ENCODE measurements at places on chromosomes 13 and 19.

DNA sequence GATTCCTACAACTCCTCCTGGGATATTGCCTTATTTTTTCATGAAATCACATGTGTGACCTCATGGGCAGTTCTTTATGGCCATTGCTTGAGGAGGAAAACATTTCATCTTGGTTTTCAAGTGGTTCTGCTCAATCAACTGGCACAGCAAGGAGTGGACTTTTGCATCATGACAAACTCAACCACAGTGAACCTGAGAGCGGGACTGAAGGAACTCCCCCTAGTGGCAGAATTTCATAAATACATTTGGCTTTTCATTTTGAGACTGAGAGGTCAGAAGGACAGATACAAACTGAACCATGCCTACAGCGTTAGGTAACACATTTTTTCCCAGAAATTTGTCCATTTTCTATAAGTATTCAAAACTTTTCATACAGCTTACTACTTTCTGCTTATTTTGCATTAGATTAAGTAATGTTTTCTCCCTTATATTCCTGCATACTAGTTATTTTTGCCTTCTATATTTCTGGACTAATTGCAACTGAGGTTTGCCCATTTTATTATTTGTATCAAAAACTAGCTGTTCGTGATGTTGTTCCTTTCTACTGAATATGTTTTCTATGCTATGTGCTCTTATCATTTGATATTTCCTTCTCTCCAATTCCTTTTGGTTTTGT lies 13.4 kb upstream of the SIGLEC12 start:
- no peak for DNase-seq

- DNase-seq = no peak
Observed at GRCh38 chr19:7868326-7868670, 5.9 kb downstream of the PRR36 start.

- DNase-seq = no peak
Observed at GRCh38 chr19:55687281-55688201, 12.5 kb downstream of the EPN1 start.

DNA sequence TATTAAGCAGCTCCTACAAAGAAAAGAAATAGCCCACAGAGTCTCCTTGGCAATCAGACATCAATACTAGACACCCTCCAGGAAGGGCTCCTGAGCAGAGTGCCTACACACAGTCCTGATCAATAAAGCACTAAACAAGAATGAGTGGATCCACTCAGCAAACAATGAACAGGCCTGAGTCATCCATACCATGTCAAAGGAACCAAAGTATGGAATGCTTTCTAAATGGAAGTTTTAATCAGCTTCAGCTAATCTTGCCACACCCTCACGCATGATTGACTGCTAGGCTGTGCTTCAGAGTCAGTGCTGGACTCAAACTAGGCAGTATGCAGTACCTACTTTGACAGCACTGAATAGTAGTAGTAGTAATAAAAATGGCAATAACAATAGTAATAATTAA lies 392.7 kb upstream of the HTR2A start:
- DNase-seq = no peak

GRCh38 chr19:41018736-41019290 lies 27.7 kb downstream of the CYP2B6 start:
- DNase-seq = no peak

DNA sequence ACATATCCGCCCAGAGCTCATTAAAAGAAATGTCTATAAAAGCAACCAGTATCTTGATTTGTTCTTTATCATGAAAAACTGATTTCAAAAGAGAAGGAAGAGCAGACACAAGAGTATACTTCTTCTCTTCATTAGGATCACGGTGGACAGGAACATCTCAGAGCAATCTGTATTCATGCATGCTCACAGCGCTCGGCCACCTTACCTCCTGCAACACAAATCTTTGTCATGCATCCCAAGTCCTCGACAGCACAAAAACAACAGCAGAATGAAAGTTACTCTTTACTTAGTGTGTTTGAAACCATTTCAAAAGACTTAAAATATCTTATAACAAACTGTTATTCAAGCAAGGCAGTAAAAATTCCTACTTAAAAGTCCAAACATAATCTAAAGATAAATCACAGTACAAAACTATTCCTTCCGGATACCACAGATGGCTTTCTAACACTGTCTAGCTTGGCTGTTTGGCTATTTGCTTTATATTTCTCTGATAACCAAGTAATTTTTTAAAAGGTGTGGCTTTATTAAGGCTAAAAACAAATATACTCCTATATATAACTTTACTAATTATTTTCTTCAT lies 174.5 kb downstream of the TBC1D4 start:
- DNase-seq = no peak

DNA sequence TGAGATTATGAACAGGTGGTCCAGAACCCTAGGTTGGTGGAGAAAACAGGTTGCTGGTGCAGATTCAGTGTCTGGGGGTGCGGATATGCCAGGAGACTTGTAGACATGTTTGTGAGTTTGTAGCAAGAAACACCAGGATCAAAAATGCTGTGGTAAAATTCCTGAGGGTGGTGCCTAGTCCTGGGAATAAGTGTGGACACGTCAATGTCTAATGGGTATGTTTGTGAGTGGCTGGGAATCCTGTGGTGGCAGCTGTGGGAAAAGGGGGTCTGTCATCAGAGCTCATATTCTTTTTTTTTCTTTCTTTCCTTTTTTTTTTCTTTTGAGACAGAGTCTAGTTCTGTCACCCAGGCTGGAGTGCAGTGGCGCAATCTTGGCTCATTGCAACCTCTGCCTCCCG lies 7.2 kb downstream of the ZNF708 start:
- no peak for DNase-seq

DNA sequence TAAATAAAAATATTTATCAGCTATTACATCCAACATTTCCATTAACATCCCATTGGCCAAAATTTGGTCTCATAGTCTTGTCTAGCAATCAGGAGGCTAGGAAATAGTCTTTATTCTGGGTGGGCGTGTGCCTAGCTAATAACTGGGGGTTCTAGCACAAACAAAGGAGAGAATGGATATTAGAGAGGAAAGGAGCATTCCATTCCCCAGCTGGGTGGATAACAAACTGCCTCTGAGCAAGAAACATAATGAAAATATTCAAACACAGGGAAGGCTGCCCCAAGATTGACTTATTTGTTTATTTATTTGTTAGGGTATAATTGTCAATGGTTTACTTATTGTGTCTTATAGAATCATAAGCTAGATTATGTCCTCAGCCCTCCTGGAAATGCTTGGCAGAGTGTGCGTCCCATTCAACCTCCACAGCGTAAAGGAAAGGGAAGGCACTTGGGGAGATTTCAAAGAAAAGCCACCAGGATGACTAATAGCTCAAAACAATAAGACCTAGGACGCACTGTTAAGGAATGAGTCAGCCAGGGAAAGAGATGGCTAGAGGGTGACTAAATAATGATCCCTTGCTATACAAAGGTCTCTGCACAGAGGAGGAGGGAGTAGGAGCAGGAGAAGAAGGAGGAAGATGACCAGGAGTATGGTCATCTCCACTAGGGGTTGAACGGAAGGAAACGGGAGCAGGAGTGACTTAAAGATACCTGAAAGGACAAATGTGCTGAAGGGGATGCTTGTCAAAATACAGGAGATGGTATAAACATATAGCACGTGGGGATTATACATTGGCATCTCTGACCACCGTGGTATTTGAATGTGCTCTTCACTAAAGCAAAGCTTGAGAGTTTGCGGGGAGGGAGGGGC lies 23.5 kb upstream of the USP12 start:
- DNase-seq = no peak

- peak; percentile 21 for DNase-seq
Observed at GRCh38 chr19:45863840-45864628, at the start of gene FOXA3. Gene FOXA3 (plus strand): TSS chr19:45864326. CDS start chr19:45864457, 131 bp downstream.

DNA sequence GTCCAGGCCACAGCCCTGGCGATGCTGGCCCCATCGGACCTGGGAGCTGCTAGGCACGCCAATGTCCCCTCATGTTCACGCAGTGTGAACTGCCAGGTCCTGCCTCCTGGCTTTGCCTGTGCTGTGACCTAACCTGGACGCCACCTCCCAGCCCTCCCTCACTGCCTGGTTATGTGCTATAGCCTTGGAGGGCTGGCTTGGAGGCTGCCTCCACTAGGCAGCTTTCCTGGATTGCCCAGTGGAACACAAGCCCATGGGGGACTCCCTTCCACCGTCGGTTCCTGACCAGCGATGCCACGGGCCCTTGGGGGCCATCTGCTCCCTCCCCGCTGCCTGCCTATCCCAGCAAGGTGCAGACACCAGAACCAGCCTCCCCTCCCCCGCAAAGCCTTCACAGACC lies 15.2 kb upstream of the UQCR11 start:
- DNase-seq = no peak

GRCh38 chr19:17784201-17785008 lies 10.5 kb upstream of the B3GNT3 start:
- DNase-seq = peak; percentile 50

- DNase-seq = no peak
Observed at GRCh38 chr13:27338816-27339215, 68.2 kb downstream of the RASL11A start.

GRCh38 chr13:32179708-32180107 lies 135.5 kb downstream of the ZAR1L start:
- no peak for DNase-seq

DNA sequence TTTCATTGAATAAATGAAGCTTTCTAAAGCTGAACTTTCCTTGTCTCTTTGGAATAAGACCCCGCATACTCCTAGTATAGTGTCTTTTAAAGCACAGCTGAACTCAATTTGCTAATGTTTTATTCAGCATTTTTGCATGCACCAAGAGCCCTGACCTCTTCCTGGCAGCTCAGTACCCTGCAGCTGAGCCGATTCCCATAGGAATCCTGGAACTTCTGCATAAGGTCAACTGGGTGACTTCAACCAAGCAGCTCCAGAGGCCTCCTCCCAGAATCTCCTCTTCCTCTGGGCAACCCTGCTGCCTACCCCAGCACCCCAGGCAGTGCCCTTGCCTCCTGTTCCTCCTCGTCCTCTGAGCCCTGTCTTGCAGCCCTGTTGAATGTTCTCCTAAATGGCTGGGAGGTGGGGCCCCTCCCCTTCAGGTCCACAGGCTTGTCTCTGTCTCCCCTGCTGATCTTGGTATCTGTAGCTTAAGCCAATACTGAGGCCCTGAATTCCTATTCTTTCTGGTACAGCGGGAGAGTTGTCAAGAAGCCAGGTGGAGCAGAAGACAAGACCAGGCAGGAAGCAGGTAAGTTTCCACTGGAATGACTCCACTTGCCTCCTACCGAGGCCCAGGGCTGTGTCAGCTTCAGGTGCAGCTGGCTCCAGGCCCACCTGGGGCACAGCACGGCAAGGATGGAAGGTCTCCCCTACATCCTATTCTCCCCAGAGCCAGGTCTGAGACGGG lies 23.6 kb upstream of the CCDC124 start:
- DNase-seq = no peak

- DNase-seq = no peak
Observed at GRCh38 chr19:7665076-7665475, 3.8 kb upstream of the RETN start.

DNA sequence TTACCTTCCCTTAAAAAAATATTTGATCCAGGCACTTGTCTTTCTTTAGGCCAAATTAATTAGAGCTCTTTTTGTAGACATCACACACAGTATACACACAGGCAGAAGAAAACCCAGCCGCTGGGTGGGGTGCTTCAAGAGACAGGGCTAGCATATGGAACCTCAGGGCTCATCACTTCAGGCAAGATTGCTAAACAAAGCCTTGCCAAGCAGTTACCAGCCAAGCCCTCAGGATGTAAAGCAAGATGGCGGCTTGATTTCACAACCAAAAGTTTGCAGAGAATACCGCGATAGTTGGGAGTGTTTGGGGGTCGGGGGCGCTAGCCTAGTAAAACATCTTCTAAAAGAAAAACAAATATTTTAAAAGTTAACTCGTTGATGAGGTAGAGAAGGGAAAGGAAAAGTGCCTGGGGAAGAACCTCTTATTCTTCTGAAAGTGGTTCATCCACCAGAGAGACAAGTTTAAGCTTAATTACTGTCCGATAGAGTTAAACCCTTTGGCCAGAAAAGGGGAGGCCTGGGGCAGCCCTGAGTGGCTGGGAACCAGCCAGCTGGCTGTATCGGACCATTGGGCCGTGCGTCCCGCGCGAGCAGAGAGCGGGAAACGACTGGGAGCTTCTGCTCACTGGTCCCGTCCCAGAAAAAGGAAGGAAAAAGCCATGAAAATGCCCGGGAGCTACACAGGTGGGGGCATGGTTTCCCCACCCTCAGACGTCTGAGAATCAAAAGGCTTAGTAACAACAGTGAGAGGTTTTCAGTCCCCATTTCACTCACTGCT lies 254.9 kb upstream of the PCDH20 start:
- DNase-seq = no peak

Measured in stimulated activated CD4-positive, alpha-beta T cell treated with anti-CD3 and anti-CD28 coated beads, Interleukin-1b, Interleukin-23, amount 100 ng/mL, for 1 hour (primary cell).